Cerebellum (tissue), 4 donors: ENCODE measurements at places on chromosomes 6 and 20. TPM values are rescaled to one million over a fixed set of nuclear protein-coding genes. Genes with fewer than 3 reads are reported as not detected.

Gene ATP9A
- 194 TPM for total RNA-seq

Gene POFUT1
- total RNA-seq = 17.1 TPM

Gene F13A1
- total RNA-seq = 22.0 TPM

Gene ENPP3
- 0.64 TPM for total RNA-seq

Gene KCNS1
- total RNA-seq = 1.2 TPM
